ENCODE measurements at places on chromosomes 2 and 18. TPM values are rescaled to one million over a fixed set of nuclear protein-coding genes. Genes with fewer than 3 reads are reported as not detected.

RFX8 gene
- total RNA-seq, result 0.11 TPM

SP5 gene
- not detected for total RNA-seq

GBX2 gene
- not detected for total RNA-seq

UGT1A9 gene
- total RNA-seq, result not detected

CAPG gene
- total RNA-seq, result 23.7 TPM

KLHL30 gene
- not detected for total RNA-seq

Measured in activated CD8-positive, alpha-beta memory T cell treated with anti-CD3 and anti-CD28 coated beads for 36 hours (primary cell).